CD4-positive, alpha-beta T cell treated with Interleukin-12 subunit alpha and Interleukin-12 subunit beta, for 1 hour (primary cell): ENCODE measurements at places on chromosomes 1 and 21.

DNA sequence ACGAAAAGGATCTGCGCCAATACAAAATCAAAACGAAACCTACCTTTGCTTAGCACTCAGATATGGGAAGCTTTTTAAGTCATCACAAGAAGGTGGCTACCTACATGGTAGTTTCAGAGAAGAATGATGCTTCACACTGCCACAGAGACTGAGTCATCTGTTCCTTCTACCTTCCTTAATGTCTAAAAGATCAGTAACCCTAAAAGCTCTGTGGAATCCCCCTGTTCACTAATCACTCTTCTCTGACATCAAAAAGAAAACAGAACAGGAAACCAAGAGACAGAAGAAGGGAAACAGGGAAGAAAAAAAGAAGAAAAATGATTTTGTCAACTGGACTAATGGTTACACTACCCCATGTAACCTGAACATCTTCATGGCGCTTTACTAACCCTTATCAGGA is 177.2 kb downstream of the SMYD3 start:
- no peak for DNase-seq

GRCh38 chr21:21096956-21097355 is 98.7 kb downstream of the NCAM2 start:
- no peak for DNase-seq

- DNase-seq = no peak
Observed at GRCh38 chr21:39377444-39378050, 28.7 kb upstream of the HMGN1 start.

DNA sequence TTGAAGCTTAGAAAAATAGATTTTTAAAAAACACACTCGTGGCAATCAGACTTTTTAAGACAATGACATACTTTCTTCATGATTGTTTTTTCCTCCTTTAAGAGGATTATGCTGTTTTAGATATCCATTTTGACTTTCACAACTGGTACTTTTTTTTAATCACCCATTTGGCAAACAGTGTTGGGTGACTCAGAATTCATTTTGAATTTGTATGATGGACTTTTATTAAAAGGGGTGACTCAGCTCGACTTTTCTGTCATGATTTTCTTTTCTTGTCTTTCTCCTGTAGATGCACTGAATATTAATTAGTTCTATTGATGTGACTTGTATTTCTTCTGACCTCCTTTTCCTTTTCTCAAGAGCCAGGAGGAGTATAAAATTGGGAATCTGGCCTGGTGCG is 44.7 kb downstream of the FMN2 start:
- DNase-seq = no peak

DNA sequence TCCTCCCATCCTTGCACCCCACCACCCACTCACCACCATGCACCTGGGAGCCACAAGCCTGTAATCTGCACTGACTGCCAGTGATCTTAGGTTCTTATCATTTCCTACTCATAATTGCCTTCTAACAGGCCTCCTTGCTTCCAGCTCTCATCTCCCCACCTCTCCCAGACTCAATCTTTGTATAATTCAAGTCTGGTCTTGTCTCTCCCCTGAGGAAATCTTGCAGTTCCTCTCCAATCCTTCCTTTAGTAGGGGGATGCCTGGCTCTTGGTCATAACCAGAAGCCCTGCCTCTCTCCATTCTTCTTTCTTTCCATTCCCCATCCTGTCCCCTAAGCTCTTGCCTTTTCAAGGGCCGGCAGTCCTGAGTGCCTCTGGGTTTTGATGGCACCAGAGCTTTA is 27.8 kb downstream of the PIGM start:
- no peak for DNase-seq

GRCh38 chr1:236938760-236939159 is 65.5 kb downstream of the MT1HL1 start:
- no peak for DNase-seq

- no peak for DNase-seq
Observed at GRCh38 chr1:247210062-247210375, 38.2 kb upstream of the ZNF124 start.

DNA sequence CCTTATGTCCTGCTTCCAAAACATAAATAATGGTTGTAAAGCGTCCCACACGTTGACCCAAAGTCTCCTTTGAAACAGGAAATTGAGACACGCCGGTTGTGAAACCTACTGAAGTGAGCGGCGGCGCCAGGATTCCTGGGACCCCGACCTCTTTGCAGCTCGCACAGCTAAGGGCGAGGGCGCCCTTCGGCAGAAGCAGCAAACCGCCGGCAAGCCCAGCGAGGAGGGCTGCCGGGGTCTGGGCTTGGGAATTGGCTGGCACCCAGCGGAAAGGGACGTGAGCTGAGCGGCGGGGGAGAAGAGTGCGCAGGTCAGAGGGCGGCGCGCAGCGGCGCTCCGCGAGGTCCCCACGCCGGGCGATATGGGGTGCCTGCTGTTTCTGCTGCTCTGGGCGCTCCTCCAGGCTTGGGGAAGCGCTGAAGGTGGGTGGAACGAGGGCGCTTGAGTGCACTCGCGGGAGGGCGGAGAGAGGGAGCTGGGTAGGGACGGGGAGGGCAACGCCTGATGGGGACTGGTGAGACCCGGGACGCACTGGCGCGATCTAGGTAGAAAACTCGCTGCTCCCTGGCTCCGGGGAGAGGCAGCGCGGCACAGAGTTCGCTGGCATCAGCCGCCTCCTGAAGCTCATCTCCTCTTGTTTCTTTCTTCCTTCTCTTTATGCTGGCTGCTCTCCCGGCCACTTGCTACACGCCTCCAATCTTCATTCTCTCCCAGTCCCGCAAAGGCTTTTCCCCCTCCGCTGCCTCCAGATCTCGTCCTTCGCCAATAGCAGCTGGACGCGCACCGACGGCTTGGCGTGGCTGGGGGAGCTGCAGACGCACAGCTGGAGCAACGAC is at the start of gene CD1D:
TSS of gene CD1D (plus strand) at position 155 of the 836 bp plus-strand sequence. CDS start at position 362, 207 bp downstream.
- DNase-seq = no peak

DNA sequence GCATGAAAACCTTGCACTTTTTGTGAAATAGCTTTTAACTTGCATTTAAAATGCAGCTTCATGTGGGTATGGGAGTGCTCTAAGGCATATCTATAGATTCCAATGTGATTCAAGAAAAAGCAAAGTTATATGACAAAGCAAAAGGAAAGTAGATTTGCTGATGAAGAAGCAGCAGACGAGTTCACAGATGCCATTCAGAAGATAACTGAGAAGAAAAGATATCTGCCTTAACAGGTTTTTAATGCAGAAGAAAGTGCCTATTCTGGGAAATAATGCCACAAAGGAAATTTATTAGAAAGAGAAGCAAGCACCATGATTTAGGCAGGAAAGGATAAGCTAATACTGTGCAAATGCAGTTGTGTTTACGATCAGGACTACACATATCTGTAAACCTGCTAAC is 68.1 kb downstream of the PHTF1 start:
- no peak for DNase-seq

DNA sequence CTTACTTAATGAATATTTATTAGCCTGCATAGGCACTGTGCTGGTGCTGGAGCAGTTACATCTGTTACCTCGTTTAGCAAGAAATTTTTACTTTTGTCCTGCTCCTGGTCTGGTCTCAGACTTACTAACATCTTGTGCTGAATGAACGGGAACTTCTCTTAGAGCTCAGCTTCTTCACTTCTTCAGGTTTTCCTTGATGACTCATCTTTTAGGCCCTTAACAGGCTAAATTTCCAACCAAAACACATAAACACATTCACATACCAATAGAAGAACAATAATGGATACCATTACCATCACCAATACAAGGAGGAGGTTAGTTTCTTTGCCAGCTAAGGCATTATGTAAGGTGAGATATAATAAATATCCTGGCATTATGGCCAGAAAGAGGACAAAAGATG is 68.9 kb downstream of the IFI44 start:
- no peak for DNase-seq

- DNase-seq = no peak
Observed at GRCh38 chr1:112172294-112172882, 182.9 kb upstream of the KCND3 start.
